ENCODE measurements at places on chromosomes 4 and X.

- no peak for DNase-seq
Measured at GRCh38 chr4:154658680-154659405, 46.4 kb upstream of the FGG start.

DNA sequence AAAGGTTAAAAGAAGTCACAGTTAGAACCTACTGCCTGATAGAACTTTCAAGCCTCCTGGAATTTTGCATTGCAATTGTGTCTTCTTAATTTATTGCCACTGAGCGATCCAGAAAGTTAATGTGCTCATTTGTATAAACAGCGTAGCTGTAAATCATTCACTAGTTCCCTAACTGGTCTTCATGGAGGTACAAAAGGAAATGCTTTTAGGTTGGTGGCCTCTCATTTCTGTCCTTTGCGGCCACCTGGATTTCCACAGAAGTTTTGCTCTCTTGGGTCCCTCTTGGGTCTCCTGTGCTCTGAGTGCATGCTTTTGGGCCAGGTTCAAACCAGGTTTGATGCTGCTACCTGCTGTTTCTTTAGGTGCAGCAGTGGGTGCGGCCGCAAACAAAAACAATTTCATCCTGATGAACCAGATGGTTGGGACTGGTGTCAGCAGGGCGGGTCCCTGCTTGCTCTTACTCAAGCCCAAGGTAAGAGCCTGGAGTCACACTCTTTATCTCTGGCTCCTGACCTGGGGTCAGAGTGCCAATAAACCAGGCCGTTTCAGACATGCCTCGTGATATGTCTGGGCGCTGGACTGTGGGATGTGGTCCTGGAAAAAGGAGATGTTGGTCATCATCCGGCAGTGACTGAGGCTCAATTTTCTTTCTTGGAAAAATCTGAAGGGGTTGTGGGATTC, 270.1 kb downstream of the PTTG2 start:
- peak; percentile 82 for DNase-seq

DNA sequence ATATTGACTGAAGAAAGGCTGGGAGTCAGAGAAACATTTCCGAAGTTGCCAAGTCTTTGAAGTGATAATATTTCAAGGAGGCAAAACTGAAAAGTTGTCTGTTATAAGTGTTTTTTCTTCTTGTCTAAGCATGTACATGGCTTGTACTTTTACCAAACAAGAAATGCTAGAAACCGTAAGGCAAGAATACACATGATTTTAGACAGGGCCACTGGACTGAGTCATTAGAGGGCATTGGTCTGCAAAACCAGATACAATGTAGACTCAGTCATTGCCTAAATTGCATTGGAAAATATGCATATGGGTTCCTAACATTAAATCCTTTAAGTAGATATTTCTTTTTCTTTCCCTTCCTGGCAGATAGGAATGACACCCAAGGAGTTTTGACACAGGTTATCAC, 284.9 kb upstream of the PUDP start:
- DNase-seq, result no peak

GRCh38 chr4:115234405-115235093, 121.1 kb upstream of the NDST4 start:
- DNase-seq, result peak; percentile 8

DNA sequence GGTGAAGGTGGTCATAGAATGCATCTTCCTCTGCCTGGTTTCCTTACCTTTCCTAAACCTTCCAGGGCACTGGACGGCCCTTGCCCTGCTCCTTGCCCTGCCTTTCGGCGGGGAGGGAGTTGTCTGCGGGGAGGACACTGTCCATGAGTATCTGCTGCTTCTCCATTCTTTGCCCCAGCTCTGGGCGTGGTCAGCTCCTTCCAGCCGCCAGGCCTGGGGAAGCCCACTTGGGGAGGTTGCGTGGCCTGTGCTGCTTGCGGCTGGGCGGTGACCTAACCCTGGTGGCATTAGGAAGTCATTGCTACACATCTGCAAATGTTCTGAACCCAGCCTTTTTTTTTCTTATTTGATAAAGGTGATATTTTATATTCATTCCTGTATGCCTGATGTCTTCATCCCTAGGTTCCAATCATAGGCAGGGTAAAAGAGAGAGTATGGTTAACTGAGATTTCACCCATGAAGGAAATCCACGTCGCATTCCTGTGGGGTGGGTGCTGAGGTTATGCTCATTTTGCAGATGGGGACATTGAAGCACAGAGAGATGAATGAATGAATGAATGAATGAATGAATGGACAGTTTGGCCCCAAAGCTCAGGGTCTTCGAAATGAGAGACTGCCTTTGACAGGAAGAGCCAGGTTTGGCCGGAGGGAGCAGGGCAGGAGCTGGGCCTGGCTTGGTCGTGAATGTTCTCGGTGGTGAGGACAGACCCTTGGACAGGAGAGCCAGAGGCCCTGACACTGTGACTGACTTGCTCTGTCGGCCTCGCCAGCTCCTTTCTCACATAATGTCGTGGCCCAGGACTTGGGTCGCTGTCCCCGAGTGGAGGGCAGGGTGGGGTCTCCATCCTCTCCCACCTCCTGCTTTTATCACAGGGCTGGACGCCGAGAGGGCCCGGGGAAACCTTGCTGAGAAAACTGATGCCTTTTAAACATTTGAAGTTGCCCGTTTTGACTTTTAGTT, 57.8 kb upstream of the GPR78 start:
- DNase-seq, result no peak

- DNase-seq, result peak; percentile 30
Measured at GRCh38 chr4:37765741-37766140, 60.7 kb upstream of the PGM2 start.

DNA sequence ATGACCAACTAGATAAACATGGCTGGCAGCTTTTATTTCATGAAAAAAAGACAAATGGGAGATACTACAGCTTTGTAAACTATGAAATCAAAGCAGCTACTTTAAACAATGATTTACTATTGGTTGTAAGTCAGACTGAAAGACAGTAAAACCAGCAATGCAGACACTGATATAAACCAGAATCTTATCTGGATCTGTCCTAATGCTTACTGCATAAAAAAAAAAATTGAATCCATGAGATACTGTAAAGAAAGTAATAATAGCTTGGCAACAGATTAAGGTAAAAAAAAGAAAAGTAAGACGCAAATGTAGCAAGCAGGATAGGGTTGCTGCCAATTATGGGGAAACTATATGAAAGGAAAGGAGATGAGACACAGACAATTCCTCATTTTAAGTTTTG, 7.3 kb downstream of the LCORL start:
- DNase-seq, result no peak

- DNase-seq, result peak; percentile 80
Measured at GRCh38 chrX:40471965-40472648, 108.7 kb upstream of the ATP6AP2 start.

GRCh38 chr4:138393886-138394610, 151.9 kb upstream of the SLC7A11 start:
- no peak for DNase-seq

- no peak for DNase-seq
Measured at GRCh38 chr4:124325690-124326089, 386.8 kb downstream of the ANKRD50 start.

DNA sequence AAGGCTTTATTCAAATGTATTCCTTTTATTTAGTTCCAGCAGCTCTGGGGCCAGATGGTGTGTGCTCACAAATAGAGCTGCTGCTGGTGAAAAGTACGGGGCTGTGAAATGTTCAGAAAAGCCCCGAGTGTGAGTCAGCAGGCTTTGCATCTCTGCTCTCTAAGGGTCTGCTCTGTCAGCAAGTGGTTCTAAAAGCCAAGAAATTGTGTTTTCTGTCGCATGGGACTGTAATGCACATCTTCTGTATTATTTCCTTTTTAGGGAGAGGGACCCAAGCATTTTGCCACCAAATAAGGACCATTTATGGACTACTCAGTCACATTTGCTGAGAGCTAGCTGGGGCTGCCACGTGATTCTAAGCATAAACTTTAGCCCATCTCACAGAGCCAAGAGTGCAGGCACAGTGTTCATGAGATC, 82.9 kb upstream of the NHS start:
- no peak for DNase-seq

- DNase-seq, result peak; percentile 53
Measured at GRCh38 chrX:13747836-13748235, 13.3 kb downstream of the OFD1 start.

DNA sequence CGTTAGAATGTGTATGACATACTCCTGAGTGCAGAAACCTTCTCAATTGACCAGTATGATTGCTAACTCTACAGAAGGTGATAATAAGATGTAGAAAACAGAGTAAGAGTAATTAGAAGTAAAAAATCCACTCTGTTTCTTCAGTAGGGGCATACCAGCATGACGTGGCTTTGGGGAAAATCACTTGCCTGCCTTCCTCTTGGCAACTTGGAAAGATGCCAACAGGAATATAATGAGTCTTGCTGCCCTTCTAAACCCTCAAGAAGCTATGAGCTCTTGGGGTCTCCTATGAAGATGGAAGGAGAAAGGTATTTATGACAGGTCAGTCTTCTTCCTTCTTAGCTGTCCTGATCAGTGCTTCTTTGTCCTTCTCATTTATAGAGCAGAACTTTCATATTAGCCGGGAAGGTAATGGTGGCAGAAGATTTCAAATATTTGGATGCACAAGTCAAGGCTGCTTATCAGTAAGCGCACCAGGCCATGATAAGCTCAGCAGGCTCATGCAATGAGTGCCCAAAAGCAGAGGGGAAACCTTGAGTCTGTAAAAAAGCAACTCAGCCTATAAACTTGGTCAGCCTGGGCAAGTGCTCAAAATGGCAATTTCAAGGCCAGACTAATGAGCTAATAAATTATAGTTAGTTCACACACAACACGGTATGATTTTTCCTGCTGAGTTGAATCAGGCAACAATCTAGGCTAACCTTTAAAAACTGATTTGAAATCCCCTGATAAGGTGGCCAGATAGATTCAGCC, 69.7 kb upstream of the PPARGC1A start:
- peak; percentile 61 for DNase-seq

DNA sequence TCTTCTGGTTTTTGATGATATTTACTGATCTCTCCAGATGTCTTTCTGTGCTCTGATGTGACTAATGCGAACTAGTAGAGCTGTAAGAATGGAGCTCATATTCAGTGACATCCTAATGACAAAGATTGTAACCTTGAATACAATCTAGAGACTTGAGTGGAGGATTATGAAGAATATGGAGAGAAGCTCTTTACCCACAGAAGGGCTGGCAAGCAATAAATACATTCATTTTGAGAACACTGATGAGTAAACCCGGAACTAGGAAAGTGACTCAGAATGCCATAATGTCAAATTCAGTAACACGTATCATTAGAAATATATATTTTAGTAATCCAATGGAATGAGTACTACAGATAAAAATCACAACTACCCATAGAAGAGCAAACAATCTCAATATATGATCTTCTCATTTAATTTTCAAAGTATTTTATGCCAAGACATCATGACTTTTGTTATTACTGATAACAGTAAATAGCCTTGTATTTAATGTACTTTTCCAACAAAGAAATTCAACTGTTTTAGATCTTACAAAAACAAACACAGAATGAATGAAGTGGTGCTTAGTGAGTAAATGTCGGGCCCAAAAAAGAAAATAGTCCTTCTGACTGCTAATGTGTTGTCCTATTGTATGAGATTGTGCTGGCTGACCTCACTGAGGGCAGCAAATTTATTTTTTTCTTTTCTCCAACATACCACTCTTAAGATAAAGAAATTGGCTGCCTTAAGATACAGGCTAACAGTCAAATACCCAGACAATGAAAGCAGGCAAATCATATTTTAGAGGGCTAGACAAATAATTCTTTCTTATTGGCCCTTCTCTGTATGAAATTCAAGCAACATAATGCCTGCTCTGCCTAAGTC, 49.2 kb upstream of the HDAC8 start:
- DNase-seq, result peak; percentile 15

GRCh38 chrX:24148121-24148520, 1.4 kb upstream of the ZFX start:
- DNase-seq, result no peak

DNA sequence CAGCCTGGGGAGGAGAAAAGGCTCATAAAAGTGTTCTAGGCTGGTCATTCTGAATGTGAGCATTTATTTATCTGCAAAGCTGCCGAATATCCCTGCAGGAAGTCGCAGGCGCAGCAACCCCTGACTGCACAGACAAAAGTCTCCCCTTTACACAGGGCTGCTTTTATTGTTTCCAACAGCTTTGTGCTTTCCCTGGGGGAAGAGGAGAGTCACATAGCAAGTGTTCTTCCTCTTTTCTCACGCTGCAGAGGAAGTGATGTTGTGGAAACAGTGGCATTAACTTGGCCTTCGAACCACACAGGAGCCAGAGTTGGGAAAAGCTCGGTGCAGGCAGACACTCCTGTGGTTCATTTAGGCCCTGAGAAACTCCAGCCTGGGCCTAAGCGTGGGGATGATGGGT, 81.5 kb upstream of the BCOR start:
- DNase-seq, result no peak

DNA sequence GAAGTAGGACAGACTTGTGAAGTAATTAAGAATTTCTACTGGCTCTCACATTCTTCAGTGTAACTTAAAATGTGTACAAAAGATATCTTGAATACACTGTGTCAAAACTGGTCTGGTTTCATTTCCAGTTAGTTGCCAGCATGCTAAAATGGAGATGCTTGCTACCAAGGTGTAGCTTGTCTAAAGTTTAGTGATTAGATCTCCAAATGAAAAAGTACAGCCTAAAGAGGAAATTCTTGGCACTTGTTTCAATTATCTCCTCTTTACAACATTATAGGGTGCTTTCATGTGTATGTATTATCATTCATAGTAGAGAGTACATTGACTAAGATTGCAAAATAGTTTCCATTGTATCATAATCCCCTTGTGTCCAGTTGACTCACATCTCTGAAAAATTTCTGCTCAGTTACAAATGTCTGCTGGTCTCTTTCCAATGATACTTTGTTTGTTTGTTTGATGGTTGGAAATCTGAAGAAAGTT, 97.3 kb upstream of the SPRY1 start:
- peak; percentile 13 for DNase-seq

DNA sequence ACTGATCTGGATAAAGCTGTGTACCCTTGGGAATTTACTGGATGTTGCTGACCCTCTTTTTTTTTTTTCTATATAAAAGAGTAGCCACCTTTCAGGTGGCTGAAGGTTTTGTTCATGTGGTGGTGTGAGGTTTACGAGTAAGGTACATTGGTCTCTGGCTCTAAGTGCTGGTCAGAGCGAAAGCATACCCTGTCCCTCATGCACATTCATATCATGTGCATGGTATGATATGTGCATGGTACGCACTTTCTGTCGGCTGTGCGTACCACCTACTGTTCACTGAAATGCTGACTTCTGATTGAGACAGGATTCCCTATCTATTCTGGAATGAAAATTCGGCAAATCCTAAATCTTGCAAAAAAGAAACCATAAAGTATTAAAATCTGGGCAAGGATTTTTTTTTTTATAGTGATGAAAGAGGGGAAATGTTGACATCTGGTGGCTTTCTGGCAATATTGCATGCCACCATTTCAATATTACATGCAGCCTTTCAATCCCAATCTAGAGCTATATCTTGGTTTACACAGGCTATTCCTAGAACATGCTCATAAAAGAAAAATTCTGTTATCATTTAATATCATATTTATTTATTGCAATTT, 32.8 kb downstream of the FAM149A start:
- peak; percentile 45 for DNase-seq

DNA sequence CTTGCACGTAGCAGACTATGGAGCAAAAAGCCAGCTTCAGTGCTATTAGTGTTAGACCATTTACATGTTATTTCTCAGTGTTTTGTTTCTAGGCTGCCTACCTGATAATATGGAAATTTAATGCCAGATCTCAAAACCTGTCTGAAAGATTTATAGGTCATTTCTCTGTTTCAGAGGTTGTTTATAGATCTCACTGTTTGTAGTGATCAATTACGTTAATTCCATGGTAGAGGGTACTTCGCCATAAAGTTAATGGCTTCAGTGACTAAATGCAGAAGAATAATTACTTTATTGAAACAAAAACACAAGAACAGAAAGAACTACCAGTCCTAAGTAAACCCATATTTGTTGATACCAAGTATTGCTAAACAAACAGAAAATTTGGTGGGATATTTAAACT, 420.8 kb downstream of the ARHGAP24 start:
- DNase-seq, result no peak

GRCh38 chrX:8873956-8874355, 72.8 kb upstream of the FAM9A start:
- no peak for DNase-seq
